ENCODE measurements at places on chromosomes 16 and 17.

DNA sequence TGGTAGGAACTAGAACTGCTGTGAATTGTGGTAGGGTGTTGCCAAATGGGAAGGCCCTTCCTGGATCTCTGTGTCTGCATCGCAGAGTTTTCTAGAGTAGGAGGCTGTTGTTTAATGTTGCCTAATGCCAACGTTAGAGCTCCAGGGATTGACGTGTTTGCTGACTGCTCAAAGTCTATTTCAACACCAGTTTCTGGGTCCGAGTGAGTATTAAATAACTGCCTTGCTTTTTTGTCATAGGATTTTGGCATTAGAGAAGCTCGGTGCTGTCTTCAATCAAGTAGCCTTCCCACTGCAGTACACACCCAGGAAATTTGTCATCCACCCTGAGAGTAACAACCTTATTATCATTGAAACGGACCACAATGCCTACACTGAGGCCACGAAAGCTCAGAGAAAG lies 40.0 kb downstream of the SF3B3 start:
- DNase-seq: no peak

GRCh38 chr17:62134397-62134796 lies 69.3 kb upstream of the MED13 start:
- no peak for DNase-seq

GRCh38 chr16:89268987-89269735 lies 51.7 kb downstream of the ZNF778 start:
- no peak for DNase-seq

- DNase-seq: no peak
Observed at GRCh38 chr16:4388271-4389021, 16.8 kb downstream of the VASN start.

- peak; percentile 53 for DNase-seq
Observed at GRCh38 chr17:44533533-44534246, 23.6 kb upstream of the FZD2 start.

DNA sequence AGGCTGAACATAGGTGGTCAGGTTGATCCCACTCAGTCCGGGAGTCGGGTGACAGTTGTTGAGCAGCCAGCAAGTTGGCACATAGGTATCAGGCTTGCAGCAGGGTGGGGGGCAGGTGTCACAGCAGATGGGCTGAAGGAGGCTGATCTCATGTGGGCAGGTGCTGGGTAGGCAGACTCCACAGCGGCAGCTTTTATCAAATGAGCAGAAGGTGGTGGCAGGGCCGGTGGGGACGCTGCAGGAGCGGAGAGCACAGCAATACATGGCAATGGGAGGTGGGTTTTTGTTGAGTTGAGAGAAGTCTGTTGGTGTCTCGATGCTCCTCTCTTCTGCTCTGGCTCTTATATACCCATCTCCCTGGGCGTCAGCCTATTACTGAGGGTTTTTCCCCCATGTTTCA lies at the start of gene KRTAP3-1:
KRTAP3-1 (minus strand) TSS at position 318 of the 400 bp plus-strand sequence; CDS start at position 264, 54 bp downstream.
- no peak for DNase-seq

DNA sequence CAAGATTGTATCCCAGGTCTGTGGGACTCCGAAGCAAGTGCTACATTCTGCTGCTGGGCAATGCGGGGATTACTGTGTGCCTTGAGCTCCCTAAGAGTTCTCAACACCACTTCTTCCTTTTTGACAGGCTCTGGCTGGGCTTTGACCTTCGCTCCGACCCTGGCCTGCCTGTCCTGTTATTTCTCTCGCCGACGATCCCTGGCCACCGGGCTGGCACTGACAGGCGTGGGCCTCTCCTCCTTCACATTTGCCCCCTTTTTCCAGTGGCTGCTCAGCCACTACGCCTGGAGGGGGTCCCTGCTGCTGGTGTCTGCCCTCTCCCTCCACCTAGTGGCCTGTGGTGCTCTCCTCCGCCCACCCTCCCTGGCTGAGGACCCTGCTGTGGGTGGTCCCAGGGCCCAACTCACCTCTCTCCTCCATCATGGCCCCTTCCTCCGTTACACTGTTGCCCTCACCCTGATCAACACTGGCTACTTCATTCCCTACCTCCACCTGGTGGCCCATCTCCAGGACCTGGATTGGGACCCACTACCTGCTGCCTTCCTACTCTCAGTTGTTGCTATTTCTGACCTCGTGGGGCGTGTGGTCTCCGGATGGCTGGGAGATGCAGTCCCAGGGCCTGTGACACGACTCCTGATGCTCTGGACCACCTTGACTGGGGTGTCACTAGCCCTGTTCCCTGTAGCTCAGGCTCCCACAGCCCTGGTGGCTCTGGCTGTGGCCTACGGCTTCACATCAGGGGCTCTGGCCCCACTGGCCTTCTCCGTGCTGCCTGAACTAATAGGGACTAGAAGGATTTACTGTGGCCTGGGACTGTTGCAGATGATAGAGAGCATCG lies 2.4 kb downstream of the SLC16A13 start:
- no peak for DNase-seq

DNA sequence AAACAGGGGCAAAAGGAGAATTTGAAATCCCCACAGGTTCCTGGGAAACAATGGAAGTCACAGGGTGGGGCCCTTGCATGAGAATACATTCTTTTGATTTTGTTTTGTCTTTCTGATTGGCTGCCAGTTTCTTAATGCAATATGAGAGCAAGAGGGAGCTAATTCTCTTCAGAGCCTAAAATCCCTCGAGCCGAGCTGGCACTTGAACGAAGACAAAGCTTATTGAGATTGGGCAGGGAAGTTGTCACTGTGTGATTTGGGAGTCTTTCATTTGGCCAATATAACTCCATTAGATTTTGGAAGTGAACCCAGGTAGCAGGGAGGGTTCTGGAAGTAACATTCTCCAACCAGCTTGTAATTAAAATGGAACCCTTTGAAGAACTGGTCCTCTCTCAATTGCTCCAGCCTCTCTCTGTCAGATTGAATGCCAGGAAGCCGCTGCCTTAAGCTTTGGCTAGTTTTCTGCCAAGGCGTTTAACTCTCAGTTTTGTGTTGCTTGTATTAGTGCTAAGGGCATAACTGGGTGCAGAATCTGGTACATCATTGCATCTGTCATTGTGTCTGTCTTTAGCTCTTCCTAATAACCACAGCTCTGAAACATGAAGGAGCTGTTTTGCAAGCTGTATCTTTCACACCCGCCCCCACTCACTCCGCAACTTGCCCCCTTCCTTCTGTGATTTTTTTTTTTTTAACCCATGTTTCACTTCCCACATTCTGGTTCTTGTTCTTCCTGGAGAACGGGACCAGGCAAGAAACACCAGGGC lies 272.0 kb downstream of the MAF start:
- DNase-seq: no peak

GRCh38 chr16:10940501-10941079 lies 1.7 kb downstream of the DEXI start:
- DNase-seq: no peak

GRCh38 chr16:51834794-51835193 lies 683.7 kb upstream of the SALL1 start:
- no peak for DNase-seq

DNA sequence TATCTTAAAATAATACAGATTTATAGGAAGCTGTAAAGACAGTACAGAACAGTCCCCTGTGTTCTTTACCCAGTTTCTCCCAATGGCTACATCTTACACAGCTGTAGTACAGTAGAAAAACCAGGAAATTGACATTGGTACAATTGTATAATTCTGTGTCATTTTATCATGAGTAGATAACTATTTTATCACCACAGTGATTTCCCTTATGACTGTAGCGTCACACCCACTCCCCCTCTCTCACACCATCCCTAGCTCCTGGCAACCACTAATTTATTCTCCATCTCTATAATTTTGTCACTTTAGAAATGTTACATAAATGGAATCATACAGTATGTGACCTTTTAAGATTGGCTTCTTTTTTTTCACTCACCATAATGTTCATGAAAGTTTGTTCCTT lies 30.9 kb downstream of the CLTC start:
- no peak for DNase-seq

- DNase-seq: no peak
Observed at GRCh38 chr16:89366561-89367537, 123.5 kb downstream of the ANKRD11 start.

GRCh38 chr16:24838554-24839266 lies 7.1 kb upstream of the SLC5A11 start:
- no peak for DNase-seq

DNA sequence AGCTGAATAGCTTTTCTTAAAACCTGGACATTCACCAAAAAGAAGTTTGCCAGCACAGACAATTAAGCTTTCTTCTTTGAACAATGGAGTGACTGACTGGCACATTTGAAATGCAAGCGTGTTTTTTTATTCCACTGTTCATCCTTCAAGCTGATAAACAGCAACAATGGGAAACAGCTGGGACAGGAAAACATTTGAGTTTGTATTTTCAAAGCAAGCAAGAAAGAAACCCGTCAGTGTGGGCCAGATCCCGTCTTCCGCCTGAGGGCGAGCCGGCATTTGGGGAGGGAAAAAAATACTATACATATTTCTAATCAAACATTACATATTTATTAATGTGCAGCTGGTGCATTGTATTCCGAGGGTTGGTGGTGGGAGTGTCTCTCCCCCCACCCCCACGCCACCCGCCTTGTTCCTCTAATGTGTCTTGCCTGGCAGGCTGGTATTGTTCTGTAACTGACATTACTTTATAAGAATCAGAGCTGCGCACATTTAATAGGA lies 94.3 kb downstream of the CYLD start:
- no peak for DNase-seq

- DNase-seq: no peak
Observed at GRCh38 chr16:55687802-55688201, 32.0 kb downstream of the SLC6A2 start.

GRCh38 chr16:70638814-70639792 lies 7.3 kb upstream of the IL34 start:
- DNase-seq: no peak

GRCh38 chr16:533391-534123 lies 6.0 kb downstream of the CAPN15 start:
- no peak for DNase-seq

DNA sequence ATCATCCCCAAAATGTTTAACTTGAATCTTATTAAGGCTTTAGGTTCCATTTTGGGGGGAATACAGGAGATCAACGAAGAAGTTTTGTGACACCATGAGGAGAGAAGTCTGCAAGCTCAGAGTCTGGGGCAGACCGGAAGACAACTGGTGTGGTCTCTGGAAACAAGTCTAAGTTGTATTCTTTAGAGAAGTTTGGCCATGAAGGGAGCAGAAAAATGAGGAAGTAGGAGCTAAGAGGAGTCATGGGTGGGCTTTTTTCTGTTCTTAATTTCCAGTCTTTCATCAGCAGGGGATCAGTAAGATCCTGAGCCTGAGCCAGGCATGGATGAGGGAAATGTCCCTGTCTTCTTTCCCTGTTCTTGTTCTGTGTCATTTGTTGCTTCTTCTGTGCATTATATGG lies 35.8 kb upstream of the NF1 start:
- no peak for DNase-seq

DNA sequence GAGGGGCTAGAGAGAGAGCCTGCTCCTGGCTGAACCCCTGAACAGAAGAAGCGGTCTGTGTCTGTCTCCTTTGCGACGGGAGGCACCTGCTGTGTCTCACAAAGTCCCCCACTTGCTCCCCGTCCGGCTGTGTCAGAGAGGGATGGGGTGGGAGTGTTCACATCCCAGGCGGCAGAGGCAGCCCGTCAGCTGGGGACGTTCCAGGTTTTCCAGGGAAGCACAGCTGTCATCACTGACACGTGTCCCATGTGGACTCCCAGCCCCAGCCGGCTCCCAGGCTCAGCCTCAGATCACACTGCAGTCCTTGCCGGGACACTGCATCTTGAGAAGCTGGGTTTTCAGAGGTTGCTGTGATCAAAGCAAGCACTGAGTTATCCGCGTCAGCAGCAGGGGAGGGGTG lies 1.6 kb downstream of the TELO2 start:
- peak; percentile 8 for DNase-seq

DNA sequence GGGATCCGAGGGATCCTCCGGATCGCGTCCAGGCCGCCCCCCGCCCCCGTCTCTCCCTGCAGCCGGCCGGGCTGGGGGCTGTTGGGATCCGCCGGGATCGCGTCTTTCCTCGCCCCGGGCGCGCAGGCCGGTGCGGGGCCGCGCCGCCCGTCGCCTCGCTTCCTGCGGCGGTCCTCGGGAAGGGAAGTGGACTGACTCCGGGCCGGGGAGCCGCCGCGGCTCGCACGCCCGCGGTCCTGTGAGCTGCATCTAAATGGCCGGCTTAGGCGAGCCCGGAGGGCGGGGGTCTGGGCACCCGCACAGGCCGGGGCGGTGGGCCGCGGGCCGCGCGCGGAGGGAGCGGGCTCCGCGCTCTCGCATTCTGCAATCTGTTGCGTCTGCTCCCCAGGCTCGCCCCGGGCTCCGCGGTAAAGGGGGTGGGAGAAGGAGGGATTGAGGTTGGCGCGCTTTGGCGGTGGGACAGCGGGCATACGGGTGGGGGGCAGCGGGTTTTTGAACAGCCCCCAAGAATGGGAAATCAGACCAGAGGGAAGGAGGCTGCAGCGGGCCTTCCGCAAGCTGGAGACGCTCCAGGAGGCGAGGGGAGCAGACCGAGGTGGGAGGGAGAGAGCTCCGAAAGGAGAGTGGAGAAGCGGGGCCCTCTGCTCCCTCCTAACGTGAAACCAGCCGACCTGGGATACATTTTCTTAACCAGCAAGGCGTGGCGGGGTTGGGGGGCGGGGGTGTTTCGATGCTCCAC lies 2.2 kb downstream of the TMEM132E start:
- no peak for DNase-seq

- no peak for DNase-seq
Observed at GRCh38 chr17:19359856-19360255, 2.7 kb downstream of the B9D1 start.

DNA sequence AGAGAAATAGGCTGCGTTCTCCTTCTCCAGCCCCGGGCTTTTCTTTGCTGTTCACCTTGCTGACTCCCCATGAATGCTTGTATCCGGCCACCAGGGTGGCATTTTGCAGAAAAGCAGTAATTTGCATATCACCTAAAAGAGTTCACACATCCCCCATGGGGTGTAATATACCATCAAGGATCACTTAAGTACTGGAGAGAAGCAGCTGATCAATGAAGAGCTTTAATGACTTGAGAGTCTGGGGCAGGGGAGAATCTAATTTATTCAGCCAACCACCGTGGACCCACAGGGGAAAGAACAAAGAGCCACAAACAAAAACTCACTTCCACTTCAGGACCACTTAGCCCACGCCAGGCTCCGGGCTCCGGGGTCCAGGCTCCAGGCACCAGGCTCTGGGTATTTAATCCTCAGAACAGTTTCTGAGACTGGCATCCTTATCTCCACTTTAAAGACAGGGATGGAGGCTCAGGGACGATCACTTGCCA lies 33.9 kb upstream of the SEC14L1 start:
- DNase-seq: no peak

- DNase-seq: no peak
Observed at GRCh38 chr17:64273006-64273405, 9.9 kb upstream of the TEX2 start.

- DNase-seq: no peak
Observed at GRCh38 chr17:15351478-15351840, 10.1 kb upstream of the TEKT3 start.

DNA sequence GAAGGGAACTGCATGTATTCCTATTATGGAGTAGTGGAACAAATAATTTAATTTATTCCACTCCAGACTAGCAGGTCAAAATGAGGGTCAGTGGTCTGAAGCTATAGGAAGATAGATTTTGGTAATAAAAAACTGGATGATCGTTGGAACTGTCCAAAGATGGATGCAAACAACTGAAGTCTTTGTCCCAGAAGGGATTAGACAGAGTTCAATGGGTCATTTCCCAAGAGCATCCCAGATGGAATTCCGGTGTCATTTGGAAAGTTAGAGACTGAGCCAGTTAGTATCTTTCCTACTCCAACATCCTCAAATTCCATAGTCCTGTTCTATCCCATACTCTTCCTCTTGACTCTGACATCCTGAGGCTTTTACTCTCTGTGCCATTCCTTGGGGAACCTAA lies 22.8 kb upstream of the TOX3 start:
- no peak for DNase-seq
